ENCODE measurements at places on chromosomes 11 and 22. TPM values are rescaled to one million over a fixed set of nuclear protein-coding genes. Genes with fewer than 3 reads are reported as not detected.

SLC1A2 gene
- 1.9 TPM for total RNA-seq

APOA1 gene
- 626 TPM for total RNA-seq

SDHAF2 gene
- total RNA-seq, result 49.8 TPM

INS gene
- total RNA-seq, result 1,584 TPM

C1QTNF4 gene
- total RNA-seq, result 0.43 TPM

ACTN3 gene
- 0.57 TPM for total RNA-seq

FIBIN gene
- 0.43 TPM for total RNA-seq

SLC37A2 gene
- total RNA-seq, result 1.3 TPM

DEPDC7 gene
- total RNA-seq, result 6.6 TPM

ZNF143 gene
- 30.3 TPM for total RNA-seq

RASL10A gene
- total RNA-seq, result 1.5 TPM

FAM180B gene
- not detected for total RNA-seq

NEFH gene
- 2.9 TPM for total RNA-seq

UBQLNL gene
- 0.19 TPM for total RNA-seq

GLB1L2 gene
- total RNA-seq, result 5.5 TPM

ARHGAP42 gene
- total RNA-seq, result 22.6 TPM

ARRB1 gene
- 32.8 TPM for total RNA-seq

NAV2 gene
- 54.2 TPM for total RNA-seq

TTC12 gene
- total RNA-seq, result 27.6 TPM

KRTAP5-9 gene
- 0.43 TPM for total RNA-seq

All from type B pancreatic cell (in vitro differentiated cells).